ENCODE measurements at places on chromosomes 1 and 21.
A peak's percentile ranks its signal among the peaks of the same experiment; 100 is the strongest.

DNA sequence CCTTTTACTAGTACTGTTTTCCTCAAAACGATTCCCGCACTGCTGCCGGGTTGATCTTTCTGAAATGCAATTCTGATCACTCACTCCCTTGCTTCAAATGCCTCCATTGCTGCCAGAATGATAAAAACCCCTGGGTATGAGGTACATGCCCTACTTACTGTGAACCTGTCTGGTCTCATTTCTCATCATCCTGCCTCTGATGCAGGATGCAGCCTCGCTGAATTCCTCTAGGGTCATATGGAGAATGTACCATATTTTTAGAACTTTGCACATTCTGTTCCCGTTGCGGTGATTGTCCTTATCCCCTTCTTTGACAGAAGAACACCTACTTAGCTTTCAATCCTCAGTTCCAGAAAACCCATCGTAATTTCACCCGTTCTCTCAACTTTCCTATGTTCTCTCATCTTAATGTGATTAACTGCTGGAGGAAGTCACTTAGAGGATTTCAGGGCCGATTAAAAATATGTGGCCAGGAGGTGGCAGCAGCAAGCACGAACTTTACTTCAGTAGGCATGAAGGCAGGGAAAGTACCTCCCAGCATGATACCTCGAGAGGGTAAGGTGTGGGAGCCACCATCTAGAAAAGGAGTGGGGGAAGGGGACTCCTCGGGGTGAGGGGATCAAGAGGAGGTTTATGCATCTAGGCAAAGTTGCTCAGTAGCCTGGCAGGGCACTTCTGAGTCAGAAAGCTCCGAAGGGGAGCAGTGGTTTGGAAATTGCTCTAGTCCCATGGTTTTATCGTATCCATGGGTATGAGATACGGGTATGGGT, 361.5 kb upstream of the ZP4 start:
- DNase-seq = peak; percentile 4

- DNase-seq = no peak
Observed at GRCh38 chr1:227370533-227371254, 52.4 kb upstream of the CDC42BPA start.

GRCh38 chr1:92444351-92444750, 42.4 kb downstream of the GFI1 start:
- DNase-seq = no peak

DNA sequence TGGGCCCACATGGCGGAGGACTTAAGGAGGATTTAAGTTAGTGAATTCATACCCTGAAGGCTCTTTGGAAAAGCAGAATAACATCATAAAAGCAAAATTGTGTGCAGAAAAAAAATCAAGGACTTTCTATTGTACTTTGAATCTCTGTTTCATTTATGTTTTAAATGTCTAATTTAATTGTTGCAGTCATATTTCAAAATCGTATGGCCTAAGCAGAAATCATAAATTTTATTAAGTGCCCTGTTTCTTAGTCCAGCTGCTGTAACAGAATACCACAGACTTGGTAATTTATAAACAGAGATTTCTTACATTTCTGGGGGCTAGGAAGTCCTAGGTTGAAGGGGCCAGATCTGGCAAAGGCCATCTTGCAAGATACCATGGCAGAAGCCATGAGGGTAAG, 555.6 kb downstream of the LTN1 start:
- no peak for DNase-seq

DNA sequence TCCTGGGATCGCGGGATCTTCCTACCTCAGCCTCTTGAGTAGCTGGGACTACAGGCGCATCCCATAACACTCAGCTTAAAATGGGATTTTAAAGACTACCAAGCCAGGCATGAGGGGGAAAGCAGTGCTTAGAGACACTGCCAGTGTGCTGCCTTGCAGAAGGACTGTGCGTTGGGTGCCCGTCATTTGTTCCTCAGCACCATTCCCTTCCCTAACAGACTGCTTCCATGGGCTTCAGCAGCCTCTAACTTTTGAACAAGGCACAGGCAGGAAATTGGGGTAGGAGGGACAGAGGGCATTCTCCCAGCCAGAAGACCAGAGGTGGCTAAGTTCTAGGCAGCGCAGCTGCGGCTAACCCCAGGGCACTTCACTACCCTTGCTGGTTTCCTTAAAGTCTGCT, 73.9 kb upstream of the USP24 start:
- no peak for DNase-seq

DNA sequence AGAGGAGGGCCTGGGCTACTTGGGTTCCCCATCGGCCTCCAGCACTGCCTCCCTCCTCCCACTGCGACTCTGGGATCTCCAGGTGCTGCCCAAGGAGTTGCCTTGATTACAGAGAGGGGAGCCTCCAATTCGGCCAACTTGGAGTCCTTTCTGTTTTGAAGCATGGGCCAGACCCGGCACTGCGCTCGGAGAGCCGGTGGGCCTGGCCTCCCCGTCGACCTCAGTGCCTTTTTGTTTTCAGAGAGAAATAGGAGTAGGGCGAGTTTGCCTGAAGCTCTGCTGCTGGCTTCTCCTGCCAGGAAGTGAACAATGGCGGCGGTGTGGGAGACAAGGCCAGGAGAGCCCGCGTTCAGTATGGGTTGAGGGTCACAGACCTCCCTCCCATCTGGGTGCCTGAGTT, 24.4 kb downstream of the EIF2D start:
- DNase-seq = no peak

- DNase-seq = no peak
Observed at GRCh38 chr1:31987135-31987619, 26.5 kb upstream of the KHDRBS1 start.

- DNase-seq = no peak
Observed at GRCh38 chr1:117654493-117655219, 48.8 kb downstream of the TENT5C start.

DNA sequence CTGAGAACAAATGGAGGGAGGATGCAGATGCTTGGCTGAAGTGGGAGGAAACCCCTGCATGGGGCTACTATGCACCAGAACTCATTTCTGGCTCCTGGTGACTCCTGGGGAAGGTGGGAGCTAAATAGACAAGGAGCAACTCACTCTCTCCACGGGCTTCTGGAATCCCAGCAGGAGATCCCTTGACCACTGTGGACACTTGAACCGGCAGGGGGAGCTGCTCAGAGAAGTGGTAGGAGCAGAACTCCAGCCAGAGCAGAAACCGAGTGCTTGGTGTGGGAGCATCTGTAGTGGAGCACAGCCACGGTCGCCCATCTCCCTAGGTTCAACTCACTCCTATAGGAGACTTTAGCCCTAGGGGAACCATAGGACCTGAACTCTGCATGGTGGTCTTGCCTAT, 205.6 kb upstream of the GJB5 start:
- DNase-seq = no peak

DNA sequence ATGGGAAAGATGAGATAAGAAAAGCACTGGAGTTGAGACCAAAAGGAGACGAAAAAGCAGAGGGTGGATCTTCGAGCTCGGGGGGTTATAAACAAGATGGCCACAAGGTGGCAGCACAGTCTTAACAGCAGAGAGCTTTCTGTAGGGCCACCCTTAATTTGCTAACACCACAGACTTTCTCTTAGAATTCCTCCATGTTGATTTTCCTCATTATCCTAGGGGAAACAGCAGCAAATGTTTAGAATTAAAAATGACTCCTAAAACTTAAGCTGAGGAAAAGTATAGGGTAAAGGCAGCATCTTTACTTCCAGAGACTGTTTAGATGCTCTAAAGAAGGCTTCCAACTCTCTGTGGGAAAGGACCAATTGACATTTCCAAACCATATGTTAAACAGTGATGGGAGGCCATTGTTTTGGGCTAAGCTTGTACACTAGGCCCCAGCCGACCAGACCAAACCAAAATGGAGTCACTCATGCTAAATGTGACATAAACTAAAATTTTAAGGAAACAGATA, 2.5 kb upstream of the APOBEC4 start:
- no peak for DNase-seq

DNA sequence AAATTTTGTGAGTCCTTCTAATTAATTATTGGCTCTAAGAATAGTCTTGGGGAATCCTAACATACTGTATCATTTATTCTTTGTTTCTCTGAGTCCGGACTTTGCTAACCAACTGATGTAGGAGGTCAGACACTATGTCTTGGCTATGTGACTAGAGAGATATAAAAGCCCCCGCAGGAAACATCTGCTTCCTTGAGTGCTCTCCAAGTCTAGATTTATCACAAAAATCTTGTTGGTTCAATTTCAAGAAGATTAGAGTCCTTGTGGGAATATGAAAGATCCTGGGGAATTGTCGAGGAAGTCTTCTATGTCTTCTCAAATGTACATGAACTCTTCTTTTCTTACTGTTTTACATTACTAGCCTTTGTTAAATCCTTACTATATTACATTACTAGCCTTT, 1712.5 kb downstream of the NCAM2 start:
- no peak for DNase-seq

GRCh38 chr1:244970236-244970743, 105.9 kb upstream of the HNRNPU start:
- peak; percentile 66 for DNase-seq

DNA sequence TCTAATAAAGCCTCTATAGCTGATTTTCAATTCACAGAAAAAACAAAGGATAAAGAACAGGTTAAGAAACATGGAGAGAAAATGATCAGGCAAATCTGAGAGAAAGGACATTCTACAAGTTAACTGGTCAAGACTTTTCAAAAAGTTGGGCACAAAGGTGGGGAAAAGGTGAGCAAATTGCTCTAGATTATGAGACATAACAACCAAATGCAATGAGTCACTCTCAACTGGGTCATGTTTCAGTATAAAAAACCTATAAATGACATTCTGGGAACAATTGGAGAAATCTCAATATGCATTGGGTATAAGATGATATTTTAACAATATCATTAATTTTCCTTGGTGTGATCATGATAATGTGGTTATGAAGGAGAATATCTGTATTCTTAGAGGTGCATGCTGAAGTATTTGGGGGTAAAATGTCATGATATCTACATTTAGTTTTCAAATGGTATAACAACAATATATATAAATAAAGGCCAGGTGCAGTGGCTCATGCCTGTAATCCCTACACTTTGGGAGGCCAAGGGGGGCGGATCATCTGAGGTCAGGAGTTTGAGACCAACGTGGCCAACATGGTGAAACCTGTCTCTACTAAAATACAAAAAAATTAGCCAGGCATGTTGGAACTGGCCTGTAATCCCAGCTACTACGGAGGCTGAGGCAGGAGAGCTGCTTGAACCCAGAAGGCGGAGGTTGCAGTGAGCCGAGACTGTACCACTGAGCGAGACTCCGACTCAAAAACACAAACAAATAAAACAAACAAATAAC, 27.0 kb downstream of the ANKRD13C start:
- no peak for DNase-seq

- DNase-seq = no peak
Observed at GRCh38 chr1:63713627-63714481, 60.0 kb upstream of the ROR1 start.

DNA sequence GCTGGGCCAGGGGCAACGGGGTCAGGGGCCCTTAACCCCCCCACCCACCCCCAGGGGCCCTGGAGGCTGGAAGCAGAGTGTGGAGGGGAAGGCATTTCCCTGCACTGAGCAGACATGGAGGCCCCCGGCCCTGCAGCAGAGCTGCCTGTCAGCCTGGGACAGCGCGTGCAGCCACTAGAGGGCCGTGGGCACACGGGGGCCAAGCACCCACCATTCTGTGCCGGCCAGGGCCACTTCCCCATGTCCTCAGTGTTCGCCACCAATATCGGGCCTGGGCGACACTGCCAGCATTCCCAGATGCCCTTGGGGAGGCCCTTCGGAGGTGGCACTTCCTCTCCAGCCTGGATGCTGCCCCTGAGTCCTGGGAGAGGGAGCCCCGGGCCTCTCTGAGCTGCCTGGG, 23.2 kb upstream of the ARHGEF16 start:
- no peak for DNase-seq

DNA sequence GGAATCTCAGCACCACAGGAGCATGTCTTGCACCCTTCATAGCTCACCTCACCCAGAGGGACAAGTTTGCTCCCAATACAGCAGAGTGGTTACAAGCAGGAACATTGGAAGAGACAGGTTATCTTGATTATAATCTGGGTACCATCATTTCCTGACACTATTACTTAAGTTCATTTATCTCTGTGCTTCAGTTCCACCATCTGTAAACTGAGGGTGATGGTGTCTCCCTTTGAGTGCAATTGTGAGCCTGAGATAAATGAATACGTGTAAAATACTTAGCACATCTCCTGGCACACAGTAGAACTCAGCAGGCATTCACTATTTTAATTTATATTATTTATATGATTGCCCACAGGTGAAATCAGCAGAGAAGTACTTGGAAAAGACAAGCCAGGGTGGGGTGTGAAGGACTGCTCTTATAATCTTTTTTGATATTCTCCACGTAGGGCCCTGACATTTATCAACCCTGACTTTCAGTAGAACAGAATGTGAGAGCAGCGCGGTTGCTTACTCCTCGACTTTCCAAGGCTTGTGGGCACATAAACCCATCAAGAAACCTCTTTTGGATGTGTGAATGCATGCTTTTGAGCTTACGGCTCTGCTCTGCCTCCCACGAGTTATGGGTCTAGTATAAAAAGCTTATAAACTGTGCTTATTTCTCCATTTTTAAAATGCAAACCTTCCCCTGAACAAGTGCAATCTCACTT, 34.9 kb downstream of the DUSP10 start:
- DNase-seq = no peak

DNA sequence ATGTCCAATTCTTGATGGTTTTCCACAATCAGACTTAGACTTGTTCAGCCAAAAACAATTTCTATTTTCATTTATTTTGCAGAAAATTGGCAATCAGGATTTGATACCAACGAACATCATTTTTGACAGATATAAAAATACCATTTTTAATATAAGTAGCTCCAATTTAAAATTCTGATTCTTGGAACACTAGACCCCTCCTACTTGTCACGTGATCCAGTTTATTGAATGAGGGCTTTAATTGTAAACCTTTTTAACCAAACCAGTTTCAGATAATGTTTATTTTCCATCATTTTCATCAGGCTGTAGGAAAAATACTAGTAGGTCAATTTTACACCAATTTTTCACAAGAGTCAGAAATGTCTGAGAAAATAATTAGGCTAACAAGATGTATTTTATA, 607.2 kb upstream of the RGS18 start:
- DNase-seq = no peak

DNA sequence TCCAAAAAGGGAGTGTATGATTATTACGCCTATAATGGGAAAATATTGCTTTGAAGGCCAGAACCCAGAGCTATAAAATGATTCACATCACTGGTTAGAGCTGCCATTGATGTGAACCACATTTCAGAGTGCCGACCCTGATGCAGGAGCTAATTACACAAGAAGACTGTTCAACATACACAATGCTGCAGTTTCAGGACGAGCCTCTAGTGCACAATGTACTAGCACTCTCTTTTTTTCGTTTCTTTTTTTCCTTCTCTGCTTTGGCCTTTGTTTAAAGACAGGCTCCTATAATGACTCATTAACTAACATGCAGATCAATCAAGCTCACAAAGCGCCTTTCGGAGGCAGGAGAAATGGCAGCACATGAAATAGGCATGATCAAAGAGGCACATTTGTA, 66.0 kb upstream of the HMGB4 start:
- no peak for DNase-seq

- DNase-seq = no peak
Observed at GRCh38 chr21:36890086-36890485, 76.4 kb downstream of the HLCS start.

- no peak for DNase-seq
Observed at GRCh38 chr1:93252598-93252997, 72.1 kb downstream of the CCDC18 start.
